Neural cell (in vitro differentiated cells): ENCODE measurements at places on chromosomes 16 and 17. TPM values are rescaled to one million over a fixed set of nuclear protein-coding genes. Genes with fewer than 3 reads are reported as not detected.

FA2H gene
- polyA plus RNA-seq, result not detected in 2 replicates

DNAAF8 gene
- 3.4 and 6.2 TPM in 2 replicates for polyA plus RNA-seq

NEUROD2 gene
- not detected in 2 replicates for polyA plus RNA-seq

AOC3 gene
- polyA plus RNA-seq, result 0.35 and 0.54 TPM in 2 replicates

ZNF598 gene
- 18.2 and 22.1 TPM in 2 replicates for polyA plus RNA-seq

ACADVL gene
- 397 and 483 TPM in 2 replicates for polyA plus RNA-seq

GSG1L gene
- 0.85 TPM in 1 of 2 replicates, not detected in the other for polyA plus RNA-seq

ITGB3 gene
- polyA plus RNA-seq, result 0.06 TPM in 1 of 2 replicates, not detected in the other

PRRT2 gene
- polyA plus RNA-seq, result 84.2 and 105 TPM in 2 replicates

DNAH3 gene
- 0.06 TPM in 1 of 2 replicates, not detected in the other for polyA plus RNA-seq

TPPP3 gene
- polyA plus RNA-seq, result 1.1 and 2.7 TPM in 2 replicates

KRTAP4-4 gene
- not detected in 2 replicates for polyA plus RNA-seq

ACE gene
- polyA plus RNA-seq, result 1.5 and 2.1 TPM in 2 replicates

KIF2B gene
- not detected in 2 replicates for polyA plus RNA-seq

TIGD7 gene
- polyA plus RNA-seq, result 21.7 and 25.2 TPM in 2 replicates

KRT40 gene
- not detected in 2 replicates for polyA plus RNA-seq

NRN1L gene
- 2.2 TPM in 1 of 2 replicates, not detected in the other for polyA plus RNA-seq

ARHGAP27 gene
- 7.4 and 12.7 TPM in 2 replicates for polyA plus RNA-seq

KRTAP16-1 gene
- not detected in 2 replicates for polyA plus RNA-seq

TBCD gene
- 64.8 and 67.2 TPM in 2 replicates for polyA plus RNA-seq

HNF1B gene
- polyA plus RNA-seq, result not detected in 2 replicates

RSL1D1 gene
- polyA plus RNA-seq, result 61.2 and 70.9 TPM in 2 replicates

PGS1 gene
- polyA plus RNA-seq, result 65.7 and 81.8 TPM in 2 replicates

CRHR1 gene
- 3.3 and 4.5 TPM in 2 replicates for polyA plus RNA-seq

TANC2 gene
- polyA plus RNA-seq, result 16.3 and 24.1 TPM in 2 replicates

CFAP97D1 gene
- polyA plus RNA-seq, result 0.09 TPM in 1 of 2 replicates, not detected in the other

ZNF778 gene
- 14.7 and 16.3 TPM in 2 replicates for polyA plus RNA-seq

PNMT gene
- polyA plus RNA-seq, result 1.5 TPM in 1 of 2 replicates, not detected in the other

SPHK1 gene
- polyA plus RNA-seq, result 2.4 and 2.7 TPM in 2 replicates
